ENCODE measurements at places on chromosomes 6 and 20.

GRCh38 chr20:40090236-40090635, 598.8 kb downstream of the MAFB start:
- no peak for DNase-seq

DNA sequence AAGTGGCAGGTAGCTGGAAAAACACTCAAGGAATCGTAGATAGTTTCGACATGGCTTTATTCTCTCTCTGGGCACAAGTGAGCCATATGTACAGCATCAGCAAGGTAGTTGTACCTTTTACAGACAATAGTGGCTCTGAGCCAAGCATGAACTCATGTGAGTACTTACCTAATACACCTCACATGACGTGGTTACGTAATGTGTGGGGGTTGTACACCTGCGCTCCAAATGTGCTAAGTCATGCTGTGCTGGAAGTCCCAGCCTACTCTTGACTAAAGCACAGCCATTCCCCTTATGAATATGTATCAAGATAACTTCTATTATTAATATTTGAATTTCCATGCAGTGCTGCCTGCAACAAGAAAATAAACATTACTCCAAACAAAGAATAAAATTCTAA, 78.8 kb upstream of the HMGN3 start:
- no peak for DNase-seq

DNA sequence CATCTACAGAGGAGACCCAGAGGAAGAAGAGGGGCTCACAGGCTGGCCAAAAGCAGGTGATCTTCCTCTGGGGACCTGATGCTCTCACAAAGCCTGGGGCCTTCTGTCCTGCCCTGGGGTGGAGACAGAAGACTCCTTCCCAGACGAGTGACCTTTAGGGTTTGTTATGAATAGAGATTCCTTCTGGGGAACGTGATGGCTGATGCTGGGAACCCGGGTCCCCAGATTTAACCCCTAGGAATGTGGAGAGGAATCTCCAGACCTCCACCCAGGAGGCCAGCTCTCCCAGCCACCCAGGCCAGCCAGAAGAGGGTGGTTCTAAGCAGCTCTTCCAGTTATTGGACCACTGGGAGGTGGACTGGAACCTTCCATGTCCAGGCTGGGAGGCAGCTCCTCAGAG, 16.8 kb upstream of the CCN5 start:
- DNase-seq, result no peak

DNA sequence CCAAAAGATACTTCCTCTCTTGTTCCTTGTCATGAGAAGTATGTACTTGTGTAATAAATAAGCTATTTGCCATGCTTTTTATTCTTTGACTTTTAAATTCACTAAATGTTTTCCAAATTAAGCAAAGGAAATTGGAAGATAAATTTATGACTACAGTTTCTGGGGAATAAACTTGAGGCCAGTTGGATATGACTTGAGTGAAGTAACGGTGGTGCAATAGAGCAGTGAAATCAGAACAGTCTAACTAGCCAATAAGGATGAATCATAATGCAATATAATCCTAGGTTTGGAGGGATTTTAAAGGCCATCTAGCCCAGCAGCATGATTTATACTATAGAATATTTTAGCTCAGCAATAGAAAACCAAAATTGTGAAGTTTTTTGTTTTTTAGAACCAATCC, 183.8 kb upstream of the TCF21 start:
- no peak for DNase-seq

GRCh38 chr6:50899306-50899870, 80.7 kb downstream of the TFAP2B start:
- no peak for DNase-seq

GRCh38 chr6:154123155-154123956, 84.3 kb downstream of the OPRM1 start:
- no peak for DNase-seq

GRCh38 chr6:3311826-3312225, 53.1 kb downstream of the PSMG4 start:
- DNase-seq, result no peak

DNA sequence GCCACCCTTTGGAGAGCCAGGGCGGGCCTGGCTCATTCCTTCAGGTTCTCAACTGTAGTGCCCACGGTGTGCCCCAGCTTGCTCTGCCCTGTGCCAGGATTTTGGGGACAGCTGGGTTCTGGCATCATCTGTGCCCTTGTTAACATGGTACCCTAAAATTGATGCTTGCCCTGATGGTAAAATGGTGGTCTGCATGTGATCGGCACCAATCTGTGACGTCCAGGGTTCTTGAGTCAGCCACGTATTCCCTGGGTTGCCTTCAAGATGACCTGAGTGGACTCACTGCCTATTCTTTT, 31.2 kb upstream of the APCDD1L start:
- DNase-seq, result no peak

GRCh38 chr6:157822245-157823000, 623 bp upstream of the SNX9 start:
- DNase-seq, result no peak

- DNase-seq, result no peak
These were observed 10.9 kb downstream of the ACSS1 start for GRCh38 chr20:25046736-25047666.

- DNase-seq, result peak; percentile 39
These were observed 17.6 kb upstream of the HLA-F start for GRCh38 chr6:29705389-29706231.

- DNase-seq, result no peak
These were observed 134.3 kb upstream of the B3GAT2 start for GRCh38 chr6:71091167-71091566.

GRCh38 chr6:143410859-143411270, 39.6 kb downstream of the ADAT2 start:
- no peak for DNase-seq

- no peak for DNase-seq
These were observed 26.2 kb upstream of the ENPP4 start for GRCh38 chr6:46103441-46104115.

GRCh38 chr6:7821426-7821825, 89.2 kb downstream of the TXNDC5 start:
- DNase-seq, result no peak

DNA sequence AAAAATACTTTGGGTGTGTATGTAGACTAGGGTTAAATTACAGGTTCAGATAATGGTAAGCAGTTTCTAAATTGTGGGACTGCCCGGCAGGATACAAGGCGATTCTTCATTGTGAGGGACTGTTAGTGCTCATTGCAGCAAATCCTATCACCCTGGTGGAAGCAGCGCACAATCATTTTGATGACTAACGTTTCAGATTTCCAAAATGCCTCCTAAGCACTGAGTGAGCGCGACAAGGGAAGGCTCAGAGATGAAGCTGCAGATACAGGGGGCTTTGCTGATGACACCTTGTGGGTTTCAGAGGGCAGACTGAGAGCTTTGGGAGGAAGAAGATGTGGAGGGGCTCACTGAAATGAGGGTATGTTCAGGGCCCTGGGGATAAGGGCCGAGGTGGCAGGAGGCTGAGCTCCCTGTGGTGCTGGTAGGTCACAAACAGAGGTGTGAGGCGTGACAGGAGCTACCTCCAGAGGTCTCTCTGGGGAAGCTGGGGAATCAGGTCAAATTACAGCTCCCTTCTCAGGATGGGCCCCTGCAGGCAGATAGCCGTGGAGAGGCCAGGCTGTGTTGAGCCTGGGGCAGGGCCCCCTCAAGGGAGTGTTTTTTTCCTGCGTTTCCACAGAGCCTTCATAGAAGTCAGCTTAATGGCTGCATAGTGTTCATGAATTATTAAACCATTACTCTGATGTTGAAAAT, 84.5 kb upstream of the FYN start:
- DNase-seq, result no peak

- DNase-seq, result no peak
These were observed 90.4 kb downstream of the PLEKHG1 start for GRCh38 chr6:150689900-150690590.

DNA sequence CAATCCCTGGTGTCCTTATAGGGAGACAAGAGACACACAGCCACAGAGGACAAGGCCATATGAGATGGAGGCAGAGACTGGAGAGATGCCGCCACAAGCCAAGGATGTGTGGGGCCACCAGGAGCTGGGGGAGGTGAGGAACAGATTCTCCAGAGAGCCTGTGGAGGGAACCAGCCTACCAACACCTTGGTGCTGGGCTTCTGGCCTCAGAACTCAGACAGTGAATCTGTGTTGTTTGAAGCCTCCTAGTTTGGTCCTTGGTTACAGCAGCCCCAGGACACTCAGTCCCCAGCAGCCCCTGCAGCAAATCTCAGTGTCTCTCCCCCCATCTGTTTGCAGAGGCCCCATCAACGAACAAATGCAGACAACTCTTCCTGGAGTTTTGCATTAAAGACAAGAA, 73.2 kb upstream of the BHLHE23 start:
- DNase-seq, result no peak

DNA sequence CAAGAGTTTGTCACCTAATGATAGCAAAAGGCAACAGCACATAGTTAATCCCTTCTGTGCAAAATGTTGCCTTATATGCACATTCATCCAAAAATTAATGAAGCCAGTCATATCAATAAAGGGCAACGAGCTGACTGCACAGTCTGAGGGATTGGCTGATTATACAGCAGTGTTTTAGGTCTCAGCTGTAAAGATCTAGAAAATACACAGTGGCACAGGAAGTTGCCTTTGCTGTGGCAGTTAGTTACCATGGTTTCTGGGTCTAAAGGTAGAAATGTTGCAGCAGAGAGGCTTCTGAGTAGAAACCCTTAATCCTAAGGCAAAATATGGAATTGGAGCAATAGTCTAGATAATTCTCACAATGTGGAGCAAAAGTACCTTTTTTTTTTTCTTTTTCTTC, 89.7 kb downstream of the SMPDL3A start:
- DNase-seq, result no peak

- no peak for DNase-seq
These were observed 1.1 kb downstream of the FNDC1 start for GRCh38 chr6:159170333-159170672.

DNA sequence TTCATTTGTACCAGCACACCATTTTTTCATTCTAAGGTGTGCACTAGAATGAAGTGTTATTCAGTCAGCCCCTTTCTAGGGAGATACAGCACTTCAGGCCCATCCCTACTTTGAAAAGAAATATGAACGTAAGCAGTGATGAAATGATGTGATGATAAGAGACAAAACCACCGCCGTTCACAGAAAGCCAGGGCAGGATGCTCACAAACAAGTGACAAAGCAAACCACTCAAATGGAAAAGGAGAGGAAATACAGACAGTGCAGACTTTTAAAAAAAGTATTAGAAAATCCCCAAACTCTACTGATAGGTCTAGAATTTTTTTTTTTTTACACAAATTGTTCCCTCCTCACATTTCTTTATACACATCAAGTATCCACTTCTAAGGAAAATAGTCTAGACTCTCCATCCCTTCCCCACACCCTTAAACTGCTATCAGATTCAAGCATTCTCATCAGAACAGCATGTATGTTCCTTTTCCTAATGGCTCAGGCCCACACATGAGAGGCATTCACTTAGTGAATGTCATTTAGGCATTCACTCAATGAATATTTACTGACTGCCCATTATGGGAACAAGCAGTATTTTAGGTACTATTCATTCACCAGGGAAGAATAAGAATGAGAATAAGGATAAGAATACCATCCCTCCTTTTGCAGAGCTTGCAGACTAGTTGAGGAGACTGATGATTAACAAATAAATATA, 243.5 kb downstream of the GMPR start:
- peak; percentile 83 for DNase-seq

- DNase-seq, result no peak
These were observed 197.5 kb upstream of the CST7 start for GRCh38 chr20:24751551-24751950.

DNA sequence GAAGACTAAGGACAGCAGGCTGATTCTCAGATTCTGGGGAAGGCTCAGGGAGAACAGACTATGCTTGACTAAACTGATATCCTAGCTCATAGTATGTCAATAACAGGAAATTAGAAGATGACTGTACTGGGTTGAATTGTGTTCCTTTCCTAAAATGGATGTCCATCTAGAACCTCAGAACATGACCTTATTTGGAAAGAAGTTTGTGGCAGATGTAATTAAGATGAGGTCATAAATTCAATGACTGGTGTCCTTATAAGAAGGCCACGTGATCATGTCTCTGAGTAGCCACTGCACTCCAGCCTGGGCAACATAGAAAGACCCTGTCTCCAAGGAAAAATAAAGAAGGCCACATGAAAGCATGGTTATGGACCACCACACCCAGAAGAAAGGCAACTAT, 113.9 kb upstream of the STMND1 start:
- DNase-seq, result no peak

GRCh38 chr6:123064038-123064437, 68.0 kb downstream of the CLVS2 start:
- no peak for DNase-seq

DNA sequence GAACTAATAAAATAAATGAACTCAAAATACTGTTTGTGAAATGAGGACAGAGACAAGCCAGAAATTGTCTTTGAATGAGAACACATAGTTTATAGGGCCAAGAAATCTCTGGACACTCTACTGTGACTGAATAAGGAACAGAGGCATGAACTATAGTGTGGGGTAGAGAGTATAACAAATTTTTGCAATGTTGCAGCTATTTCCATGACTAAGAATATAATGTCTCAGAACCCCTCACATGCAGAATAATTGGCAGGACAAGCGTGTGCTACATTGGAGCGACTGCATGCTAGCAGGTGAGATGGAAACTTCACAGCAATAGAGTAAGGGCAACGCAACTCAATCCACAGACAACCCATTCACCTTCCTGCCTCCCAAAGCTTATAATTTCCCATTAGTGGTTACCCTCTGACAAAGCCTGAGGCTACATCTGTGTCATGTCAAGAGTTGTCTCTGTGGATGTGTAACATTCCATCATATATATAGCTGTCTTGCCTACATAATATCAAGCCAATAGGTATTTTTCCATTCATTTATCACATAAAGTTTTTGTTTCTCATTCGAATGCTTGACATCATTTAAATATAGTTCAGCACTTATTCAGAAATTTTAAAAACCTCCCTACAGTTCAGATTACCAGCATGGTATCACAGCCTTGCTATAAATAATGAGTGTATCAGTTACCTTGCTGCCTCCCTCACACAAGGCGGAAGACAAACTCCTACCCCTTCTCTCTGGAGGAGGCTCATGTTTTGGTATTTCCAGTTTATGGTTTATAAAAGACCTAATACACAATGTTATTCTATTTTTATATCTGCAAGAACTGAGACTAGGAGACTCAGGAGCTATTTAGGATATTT, 47.9 kb upstream of the ECHDC1 start:
- DNase-seq, result no peak

DNA sequence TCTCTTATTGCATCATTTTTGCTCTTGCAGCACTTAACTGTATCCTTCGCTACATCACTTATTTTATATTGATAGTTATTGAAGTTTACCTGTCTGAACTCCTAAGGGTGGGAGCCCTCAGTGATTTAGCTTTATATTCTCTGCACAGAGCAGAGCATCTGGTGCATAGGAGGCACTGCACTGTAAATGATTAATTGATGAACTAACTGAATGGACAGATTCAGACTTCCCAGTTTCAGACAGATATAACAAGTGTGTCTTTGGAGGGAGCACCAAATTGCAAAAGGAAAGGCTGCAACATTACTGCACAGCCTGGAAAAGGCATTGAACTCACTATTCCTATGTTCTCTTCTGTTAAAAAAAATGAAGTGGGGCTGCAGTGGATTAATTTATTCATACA, 160.3 kb downstream of the EDN1 start:
- no peak for DNase-seq

Measured in activated CD8-positive, alpha-beta T cell treated with anti-CD3 and anti-CD28 coated beads, Interleukin-2, amount 10 ng/mL, durations not matched to agents 7 days and 5 days (primary cell).